Prostate gland (tissue), 2 donors: ENCODE measurements at places on chromosomes 4 and X. TPM values are rescaled to one million over a fixed set of nuclear protein-coding genes. Genes with fewer than 3 reads are reported as not detected.

HTN3 gene
- total RNA-seq, result not detected

RHOXF2B gene
- not detected for total RNA-seq

DNA sequence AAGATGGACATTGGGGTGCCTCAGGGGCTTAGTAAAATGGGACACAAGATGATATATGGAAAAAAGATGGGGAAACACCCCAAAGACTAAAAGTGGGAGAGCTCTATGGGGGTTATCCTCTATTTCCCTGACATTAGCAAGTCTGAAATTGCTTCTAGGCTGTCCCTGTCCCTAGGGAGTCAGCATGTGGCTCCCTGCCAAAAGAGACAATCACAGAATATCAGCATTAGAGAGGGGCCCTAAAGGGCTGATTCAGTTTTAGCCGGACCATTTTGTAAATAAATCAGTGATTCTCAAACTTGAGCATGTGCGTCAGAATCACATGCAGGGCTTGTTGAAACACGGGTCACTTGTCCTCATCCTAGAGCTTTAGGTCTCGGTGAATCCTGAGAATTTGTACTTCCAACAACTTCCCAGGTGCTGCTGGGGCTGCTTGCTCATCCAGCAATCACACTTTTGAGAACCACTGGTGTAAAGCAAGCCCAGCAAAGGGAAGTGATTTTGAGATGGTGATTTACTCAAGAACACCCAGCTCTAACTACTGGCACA, 165.3 kb upstream of the DGKK start:
- H3K36me3 ChIP-seq, result no peaks in the 10 kb centered on the region
- H3K4me1 ChIP-seq, result no peaks in the 10 kb centered on the region
- no peak overlapping the region for H3K27ac ChIP-seq

DNA sequence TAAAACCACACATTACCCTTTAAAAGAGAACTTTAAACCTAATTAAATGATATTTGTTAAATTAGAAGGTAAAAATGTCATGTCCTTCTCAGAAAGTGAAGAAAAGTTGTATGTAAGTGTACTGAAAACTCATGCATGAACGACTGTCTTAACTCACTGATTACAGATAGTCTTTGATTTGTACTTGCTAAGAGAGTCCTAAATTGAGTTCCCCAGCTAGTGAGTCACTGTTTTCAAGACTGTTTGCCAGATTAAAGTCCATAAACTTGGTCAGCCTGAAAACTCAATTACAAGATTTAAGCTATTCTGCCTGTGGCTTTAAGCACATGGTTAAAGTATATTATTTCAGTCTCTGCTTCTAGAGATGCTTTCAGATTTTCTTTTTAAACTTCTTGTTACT, 124.9 kb upstream of the ZCCHC13 start:
- H3K27me3 ChIP-seq, result no peaks in the 10 kb centered on the region
- H3K4me3 ChIP-seq, result no peak overlapping the region
- no peak for DNase-seq
- H3K27ac ChIP-seq, result no peak overlapping the region
- H3K4me1 ChIP-seq, result no peaks in the 10 kb centered on the region

- H3K4me3 ChIP-seq, result no peak overlapping the region
- H3K27me3 ChIP-seq, result no peaks in the 10 kb centered on the region
- no peaks in the 10 kb centered on the region for H3K4me1 ChIP-seq
- H3K27ac ChIP-seq, result no peak overlapping the region
Observed at GRCh38 chr4:175884048-175884447, 72.0 kb upstream of the GPM6A start.

GRCh38 chr4:75737398-75737797, 13.0 kb downstream of the USO1 start:
- no peaks in the 10 kb centered on the region for H3K27me3 ChIP-seq
